ENCODE measurements at places on chromosomes 4 and X. TPM values are rescaled to one million over a fixed set of nuclear protein-coding genes. Genes with fewer than 3 reads are reported as not detected.

The GABRB1 gene
- 2.8 TPM for total RNA-seq

The EGF gene
- total RNA-seq, result 13.0 TPM

The WDR17 gene
- 1.1 TPM for total RNA-seq

The FAM47E gene
- 5.9 TPM for total RNA-seq

The PCDH10 gene
- total RNA-seq, result 22.7 TPM

The NPY1R gene
- total RNA-seq, result 5.7 TPM

The AFAP1 gene
- total RNA-seq, result 12.6 TPM

DNA sequence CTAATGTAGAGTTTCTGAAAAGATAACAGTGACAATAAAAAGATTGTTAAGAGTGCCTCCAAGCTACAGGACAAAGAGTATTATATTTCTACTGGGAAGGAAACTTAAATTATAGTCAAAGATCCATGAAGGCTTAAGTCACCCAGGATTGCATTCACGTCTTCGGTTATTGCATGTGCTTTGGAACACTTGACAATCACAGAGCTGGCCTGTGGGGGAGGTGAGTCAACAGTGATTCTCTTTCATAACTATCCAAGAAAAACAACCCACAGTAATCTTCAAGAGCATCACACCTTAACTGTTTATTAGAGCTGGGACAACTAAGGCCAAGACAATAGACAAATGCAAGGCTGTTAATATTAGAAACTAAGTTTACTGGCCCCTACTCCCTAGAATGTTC, 40.3 kb downstream of the PDGFC start:
- H3K4me1 ChIP-seq, result peaks cover 10% of the 10 kb centered on the region
- DNase-seq, result peak; percentile 26
- no peak overlapping the region for H3K4me3 ChIP-seq
- no peaks in the 10 kb centered on the region for H3K27me3 ChIP-seq
- peak overlapping the region; percentile 73 for H3K27ac ChIP-seq

DNA sequence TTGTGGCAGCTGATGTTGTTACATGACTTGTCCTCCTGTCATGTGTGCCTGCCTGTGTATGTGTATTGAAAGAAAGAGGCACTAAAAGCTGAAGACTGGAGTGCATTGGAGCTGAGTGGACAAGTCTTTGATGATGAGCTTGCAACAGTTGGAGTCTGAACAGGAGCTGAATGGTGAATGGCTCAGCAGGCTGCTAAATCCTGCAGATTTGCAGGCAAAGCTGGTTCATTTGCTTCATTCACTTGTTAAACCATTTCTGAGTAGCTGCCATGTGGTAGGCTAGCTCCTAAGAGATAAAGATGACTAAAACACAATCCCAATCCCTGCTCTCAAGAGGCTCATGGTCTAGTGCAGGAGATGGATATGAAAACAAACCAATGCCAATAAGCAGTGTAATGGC, 217.3 kb downstream of the CHRDL1 start:
- DNase-seq, result no peak
- H3K4me3 ChIP-seq, result no peak overlapping the region
- H3K36me3 ChIP-seq, result no peaks in the 10 kb centered on the region
- no peaks in the 10 kb centered on the region for H3K4me1 ChIP-seq

- H3K4me1 ChIP-seq, result no peaks in the 10 kb centered on the region
- no peaks in the 10 kb centered on the region for H3K36me3 ChIP-seq
- H3K27ac ChIP-seq, result no peak overlapping the region
- DNase-seq, result no peak
Observed at GRCh38 chr4:2081540-2081939, 22.4 kb downstream of the NAT8L start.

All from hepatocyte (in vitro differentiated cells).